ENCODE measurements at places on chromosomes 3 and 15.

GRCh38 chr15:53359038-53359437 lies 400.4 kb downstream of the WDR72 start:
- DNase-seq = no peak

DNA sequence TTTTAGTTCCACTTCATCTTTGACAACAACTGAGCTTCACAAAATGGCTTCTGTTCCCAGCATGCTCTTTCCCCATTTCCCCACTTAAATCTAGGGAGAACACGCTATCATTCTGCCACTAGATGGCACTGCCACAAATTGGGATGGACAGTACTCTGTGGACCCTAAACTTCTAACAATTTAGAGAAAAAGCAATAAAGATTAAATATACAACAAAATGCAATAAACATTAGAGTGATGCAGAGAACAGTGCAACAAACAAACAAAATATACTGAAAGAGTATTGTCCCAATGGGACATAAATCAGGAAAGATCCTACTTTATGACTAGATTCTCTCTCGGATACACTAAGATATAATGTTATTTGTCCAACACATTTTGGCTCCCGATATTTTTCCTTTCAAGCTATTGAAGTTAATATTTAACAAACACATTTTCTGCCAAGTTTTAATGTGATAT lies 169.7 kb upstream of the TMCO5A start:
- peak; percentile 31 for DNase-seq

DNA sequence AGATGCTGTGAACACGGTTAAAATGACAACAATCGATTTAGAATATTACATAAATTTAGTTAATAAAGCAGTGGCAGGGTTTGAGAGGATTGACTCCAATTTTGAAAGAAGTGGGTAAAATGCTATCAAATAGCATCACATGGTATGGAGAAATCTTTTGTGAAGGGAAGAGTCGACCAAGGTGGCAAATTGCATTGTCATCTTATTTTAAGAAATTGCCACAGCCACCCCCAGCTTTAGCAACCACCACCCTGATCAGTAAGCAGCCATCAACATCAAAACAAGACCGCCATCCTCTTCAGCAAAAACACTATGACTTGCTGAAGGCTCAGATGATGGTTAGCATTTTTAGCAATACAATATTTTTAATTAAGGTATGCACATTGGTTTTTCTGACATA lies 5.7 kb upstream of the CCR5 start:
- DNase-seq = no peak

DNA sequence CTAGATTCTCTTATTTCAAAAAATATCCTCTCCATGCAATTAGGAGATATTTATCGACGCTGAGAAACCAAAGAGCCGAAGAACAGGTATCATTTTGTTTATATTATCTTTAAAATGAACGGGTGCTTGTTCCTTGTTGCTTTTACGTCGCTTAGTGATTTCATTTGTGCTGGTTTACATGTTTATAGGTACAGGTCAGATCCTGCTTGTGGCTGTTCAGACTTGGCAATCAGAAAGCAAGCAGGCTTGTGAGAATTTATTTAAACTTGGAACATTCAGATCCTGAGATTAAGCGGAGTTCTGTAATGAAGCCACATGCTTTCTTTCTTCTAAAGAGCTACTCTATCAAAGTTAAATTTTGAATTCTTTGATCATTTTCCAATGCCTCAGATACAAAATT lies 43.0 kb upstream of the ATP2C1 start:
- no peak for DNase-seq

DNA sequence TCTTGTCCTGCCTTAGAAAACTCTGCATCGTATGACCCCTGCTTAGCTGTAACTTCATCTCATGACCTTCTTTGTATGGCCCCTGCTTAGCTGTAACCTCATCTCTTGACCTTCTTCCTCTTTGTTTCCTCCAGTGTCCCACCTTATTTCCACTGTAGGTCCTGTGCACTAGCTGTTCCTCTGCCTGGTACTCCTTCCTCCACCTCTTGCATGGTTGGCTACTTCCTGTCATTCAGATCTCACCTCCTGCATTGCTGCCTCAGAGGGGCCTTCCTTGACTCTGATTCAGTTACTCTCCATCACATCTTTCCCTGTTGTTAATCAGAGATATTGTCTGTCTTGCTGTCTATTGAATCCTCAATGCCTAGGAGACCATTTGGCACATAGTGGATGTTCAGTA lies 63.2 kb downstream of the PDE8A start:
- no peak for DNase-seq
